PC-9 (cell line): ENCODE measurements at places on chromosomes 16 and 17.

DNA sequence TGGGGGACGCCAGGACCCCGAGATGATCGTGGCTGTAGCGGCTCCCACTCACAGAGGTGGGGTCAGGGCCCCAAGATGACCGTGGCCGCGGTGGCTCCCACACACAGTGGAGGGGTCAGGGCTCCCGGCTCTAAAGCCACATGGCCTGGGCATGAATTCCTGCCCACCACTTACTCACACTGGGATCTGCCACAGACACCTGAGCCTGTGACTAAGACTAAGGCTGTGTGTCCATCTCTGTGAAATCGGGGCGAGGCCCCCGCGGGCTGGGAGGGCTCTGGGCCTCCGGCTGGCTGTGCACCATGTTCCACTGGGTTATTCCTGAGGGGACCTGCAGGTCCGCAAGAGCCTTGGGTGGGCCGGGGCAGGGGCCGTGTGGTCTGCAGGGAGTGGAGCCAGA is 18.5 kb downstream of the ZFPM1 start:
- DNase-seq = no peak

GRCh38 chr16:88810166-88810911 is 1.4 kb downstream of the APRT start:
- peak; percentile 52 for DNase-seq

- DNase-seq = peak; percentile 68
These were observed 7.3 kb downstream of the FMNL1 start for GRCh38 chr17:45228763-45229539.

- no peak for DNase-seq
These were observed 5.9 kb downstream of the CHST5 start for GRCh38 chr16:75529959-75530358.

- no peak for DNase-seq
These were observed 318.6 kb downstream of the PMP22 start for GRCh38 chr17:14946481-14946880.

DNA sequence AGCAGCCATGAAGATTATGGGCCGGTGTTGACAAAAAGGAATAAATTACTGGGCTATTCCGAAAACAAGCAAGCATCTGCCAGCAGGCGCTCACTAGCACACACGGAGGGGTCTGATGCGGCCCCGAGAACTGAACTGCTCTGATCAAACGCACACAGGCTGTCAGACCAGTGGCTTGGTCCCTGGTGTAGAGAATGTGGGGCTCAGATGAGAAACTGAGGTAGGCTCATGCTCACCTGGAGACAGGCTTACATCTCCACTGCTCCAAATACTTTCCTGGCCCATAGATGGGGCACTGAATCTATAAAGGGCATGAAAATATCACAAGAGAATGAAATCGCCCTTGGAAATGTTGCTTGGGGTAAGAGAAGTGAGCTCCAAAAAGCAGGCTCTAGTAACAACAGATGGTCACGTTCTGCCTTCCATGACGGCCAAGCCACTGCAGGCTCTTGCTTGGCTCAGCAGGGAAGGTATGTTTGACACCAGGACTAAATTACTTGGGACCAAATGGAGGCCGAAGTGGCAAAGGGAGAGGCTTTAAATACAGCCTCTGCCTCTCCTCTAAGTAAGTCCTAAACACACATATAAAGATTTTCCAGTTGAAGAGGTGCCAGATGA is 5.4 kb downstream of the ABR start:
- DNase-seq = no peak

DNA sequence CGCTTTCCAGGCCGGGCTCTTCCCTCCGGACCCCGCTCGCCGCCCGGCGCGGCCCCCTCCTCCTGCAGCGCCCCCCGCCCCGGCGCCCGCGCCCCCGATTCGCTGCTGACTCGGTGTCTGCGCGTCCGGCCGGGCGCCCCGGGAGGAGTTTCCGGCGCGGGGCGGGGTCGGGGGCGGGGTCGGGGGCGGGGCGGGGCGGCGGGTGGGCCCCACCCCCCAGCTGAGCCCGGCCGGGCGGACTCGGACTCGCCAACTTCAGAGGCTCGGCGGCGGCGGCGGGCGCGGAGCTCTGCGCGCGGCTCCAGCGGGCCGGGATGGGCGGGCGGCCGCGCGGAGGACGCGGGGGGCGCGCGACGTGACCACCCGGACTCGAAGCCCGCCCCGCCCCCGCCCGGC is at the start of gene METRNL:
TSS of gene METRNL (plus strand) at position 258 of the 396 bp plus-strand sequence. CDS start 207 bp downstream, outside the sequence.
- DNase-seq = no peak

DNA sequence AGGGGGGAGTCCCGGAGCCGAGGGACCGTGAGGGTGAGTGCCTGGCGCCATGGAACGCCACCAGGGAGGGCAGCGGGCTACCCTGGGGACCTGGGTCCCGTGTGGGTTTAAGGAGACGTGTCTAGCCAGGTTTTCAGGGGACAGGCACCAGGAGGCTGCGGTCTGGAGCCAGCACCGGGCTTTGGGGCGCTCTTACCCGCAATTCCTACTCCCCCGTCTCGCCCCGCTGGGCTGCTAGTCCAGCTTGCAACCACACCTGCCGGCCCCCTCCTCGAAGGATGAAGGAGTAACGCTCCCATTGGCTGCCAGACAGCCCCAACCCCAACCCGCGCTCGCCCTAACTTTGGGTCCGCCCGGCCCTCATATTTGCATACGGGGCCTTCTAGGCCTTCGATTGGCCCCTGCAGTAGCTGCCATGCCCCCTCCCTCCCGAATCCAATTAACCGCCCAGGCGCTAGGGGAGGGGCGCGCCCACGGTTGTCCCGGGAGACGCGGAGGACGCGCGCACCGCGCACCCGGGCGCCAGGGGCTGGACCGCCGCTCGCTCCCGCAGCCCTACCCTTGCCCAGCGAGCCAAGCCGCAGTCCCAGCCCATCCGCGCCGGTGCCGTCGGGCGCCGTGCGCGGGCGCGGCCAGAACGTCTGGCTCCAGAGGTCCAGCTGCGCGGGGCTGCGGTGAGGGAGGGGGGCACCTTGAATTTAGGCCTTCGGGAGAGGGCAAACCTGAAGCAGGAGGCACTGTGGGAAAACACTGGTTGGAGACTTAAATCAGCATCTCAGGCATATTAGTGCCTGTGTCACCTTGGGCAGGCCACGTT is at the start of gene TTLL6:
TSS of gene TTLL6 (minus strand) at position 456 of the 817 bp plus-strand sequence. CDS start at position 299, 157 bp downstream.
- peak; percentile 88 for DNase-seq

GRCh38 chr17:67467500-67468455 is 90.7 kb downstream of the PITPNC1 start:
- DNase-seq = no peak

DNA sequence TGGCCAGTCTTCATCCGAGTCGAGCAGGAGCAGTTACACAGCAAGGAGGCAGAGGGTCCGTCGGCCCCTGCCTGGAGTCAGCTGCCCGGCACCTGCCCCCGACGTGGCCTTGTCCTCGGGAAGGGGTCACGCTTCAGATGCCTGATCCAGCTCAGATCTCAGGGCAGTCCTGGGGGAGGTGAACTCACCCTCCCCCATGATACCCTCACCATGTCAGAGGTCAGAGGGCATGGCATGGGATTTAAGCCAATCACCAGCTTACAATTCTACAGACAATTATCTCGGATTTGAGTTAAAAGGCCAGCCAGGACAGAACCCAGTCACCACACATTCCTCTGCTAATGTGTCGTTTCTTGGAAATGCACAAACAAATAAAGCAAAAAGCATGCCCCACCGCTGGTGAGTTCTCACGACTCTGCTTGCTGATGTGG is 211.3 kb downstream of the FOXL1 start:
- no peak for DNase-seq

- no peak for DNase-seq
These were observed 6.2 kb downstream of the LITAF start for GRCh38 chr16:11580451-11581086.

DNA sequence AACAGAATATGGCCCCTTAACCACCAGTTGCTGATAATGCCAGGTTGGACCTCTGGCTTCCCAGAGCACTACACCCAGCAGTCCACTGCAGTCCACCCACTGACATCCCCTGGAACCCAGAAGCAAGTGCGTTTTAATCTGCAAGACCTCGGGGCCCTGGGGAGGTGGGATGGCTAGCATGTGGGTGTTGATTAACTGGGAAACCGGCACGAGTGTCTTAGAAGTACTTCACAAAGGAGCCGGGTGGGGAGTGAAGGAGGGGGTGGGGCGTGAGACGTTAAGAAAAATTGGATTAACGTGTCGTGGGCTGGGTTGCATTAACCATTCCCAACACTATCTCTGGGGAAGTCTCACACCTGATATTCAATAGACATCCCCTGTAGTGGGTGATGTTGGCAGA is 6.1 kb upstream of the HIC1 start:
- no peak for DNase-seq

DNA sequence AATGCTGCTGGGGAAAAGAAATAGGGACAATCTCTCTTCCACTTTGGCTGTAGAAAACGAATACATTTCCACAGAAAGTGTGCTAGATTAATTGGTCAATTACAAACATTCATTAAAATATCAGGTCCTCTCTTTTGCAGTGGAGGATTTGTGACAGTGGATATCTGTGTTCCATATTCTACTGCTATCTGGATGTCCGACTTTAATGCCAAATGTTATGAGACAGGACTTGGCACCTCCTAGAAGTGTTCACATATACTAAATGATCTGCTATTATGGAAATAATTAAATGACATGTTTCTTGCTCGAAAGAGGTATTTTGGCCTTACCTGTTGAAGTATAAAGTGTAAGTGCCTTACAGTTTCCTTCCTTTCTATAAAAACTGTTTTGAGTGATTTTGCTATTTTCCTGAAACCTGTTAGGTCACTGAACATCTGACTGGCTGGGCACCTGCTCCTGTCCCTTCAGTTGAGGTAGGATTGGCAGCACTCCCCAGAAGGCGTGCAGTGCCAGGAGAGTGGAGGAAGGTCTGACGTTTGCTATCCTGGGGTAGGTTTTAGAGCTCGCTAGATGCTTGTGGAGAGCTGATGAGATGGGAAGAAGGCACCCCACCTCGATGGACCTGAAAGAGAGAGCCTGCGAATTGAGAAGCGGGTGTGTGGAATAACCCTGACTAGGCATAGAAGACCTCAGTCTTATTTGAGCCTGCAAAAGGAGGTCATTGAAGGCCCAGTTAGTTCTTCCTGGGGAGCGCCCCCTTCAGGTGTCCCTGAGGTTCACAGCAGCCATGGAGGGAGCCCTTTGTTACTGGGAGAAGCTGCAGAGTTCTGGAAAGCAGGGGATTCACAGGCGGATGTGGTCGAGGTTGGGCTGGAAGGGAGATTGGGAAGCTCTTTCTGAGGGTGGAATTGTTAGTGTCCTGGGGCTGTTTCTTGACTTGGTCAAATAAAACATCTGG is 159.4 kb upstream of the ZNF267 start:
- no peak for DNase-seq

DNA sequence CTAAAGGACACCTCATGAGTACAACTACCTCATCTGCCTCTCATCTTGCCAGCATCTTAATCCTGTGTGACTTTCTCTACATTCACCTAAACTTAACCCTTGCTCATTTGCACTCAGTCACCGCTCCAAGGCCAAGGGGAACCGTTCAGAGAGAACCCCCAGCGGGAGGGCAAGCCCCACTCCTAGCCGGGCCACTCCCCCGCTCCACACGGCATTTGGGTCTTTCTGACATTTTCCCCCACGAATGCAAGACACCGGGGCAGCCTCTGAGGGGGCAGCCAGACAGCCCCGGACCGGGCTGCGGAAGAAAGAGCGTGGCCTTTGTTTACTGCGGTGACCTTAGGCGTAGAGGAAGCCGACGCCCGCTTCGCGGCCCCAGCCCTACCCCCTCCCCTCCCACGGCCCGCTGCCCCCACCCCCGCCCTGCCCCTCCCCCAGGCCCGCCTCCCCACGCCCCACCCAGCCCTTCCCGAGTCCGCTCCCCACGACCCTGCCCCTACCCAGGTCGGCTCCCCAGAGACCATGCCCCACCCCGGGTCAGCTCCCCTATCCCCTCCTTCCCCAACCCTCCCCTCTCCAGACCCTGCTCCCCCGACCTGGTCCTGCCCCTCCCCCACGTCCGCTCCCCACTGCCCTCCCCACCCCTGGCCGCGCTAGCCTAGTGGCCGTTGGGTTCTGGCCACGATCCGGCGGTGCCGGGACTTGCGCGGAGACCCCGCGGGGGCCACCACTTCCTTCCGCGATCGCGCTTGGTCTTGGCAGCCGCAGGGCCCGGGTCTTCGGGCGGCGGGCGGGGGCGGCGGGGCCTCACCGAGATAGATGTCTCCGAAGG is 789 bp downstream of the CSNK1D start:
- no peak for DNase-seq

GRCh38 chr17:22441776-22442175 is 749.5 kb downstream of the KCNJ18 start:
- no peak for DNase-seq

- DNase-seq = no peak
These were observed 9.0 kb downstream of the HLF start for GRCh38 chr17:55273579-55274354.
